Astrocyte (in vitro differentiated cells and primary cell): ENCODE measurements at places on chromosomes 6 and 20.

- H3K36me3 ChIP-seq: no peaks in the 10 kb centered on the region
- H3K4me3 ChIP-seq: no peak overlapping the region
- no peaks in the 10 kb centered on the region for H3K4me1 ChIP-seq
Measured at GRCh38 chr6:49918787-49919186, 45.2 kb downstream of the DEFB114 start.

DNA sequence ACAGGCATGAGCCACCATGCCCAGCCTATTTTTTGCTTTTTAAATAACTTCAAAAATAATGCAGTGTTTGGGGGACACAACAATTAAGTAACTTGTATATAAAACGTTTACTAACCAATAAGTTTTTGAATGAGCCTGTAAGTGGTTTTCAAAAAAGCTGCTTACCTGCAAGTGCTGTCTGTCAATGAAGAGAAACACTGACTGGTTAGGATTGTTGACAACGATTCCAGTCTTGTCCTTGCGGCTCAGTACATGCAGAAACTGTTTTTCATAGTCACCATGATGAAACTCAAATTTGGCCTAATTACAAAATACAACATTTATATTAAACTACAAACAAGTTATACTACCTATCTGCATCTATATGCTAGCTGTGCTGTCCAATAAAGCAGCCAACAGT is 10.3 kb downstream of the C6orf62 start:
- H3K4me1 ChIP-seq: no peaks in the 10 kb centered on the region
- peaks cover 90% of the 10 kb centered on the region for H3K36me3 ChIP-seq
- H3K27ac ChIP-seq: no peak overlapping the region
- H3K27me3 ChIP-seq: no peaks in the 10 kb centered on the region
- no peak for DNase-seq

DNA sequence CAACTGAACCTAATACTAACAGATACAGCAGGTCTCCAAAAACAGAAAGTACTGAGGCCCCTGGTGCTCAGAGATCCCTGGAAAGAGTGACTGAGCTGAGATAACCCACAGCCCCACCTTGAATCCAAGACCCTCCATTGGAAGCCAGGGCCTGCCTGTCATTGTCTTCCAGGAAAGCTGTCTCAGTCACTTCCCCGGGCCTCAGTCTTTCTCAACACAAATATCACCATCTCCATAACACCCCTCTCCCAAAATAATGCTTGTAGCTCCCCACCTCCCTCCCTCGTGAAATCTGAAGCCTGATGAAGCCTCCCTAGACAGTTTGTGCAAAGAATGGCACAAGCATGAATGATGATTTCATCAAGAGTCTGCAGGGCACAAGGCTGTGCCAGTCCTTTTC is 138.2 kb upstream of the LRFN2 start:
- no peaks in the 10 kb centered on the region for H3K27me3 ChIP-seq
- no peaks in the 10 kb centered on the region for H3K4me1 ChIP-seq
- H3K36me3 ChIP-seq: no peaks in the 10 kb centered on the region

DNA sequence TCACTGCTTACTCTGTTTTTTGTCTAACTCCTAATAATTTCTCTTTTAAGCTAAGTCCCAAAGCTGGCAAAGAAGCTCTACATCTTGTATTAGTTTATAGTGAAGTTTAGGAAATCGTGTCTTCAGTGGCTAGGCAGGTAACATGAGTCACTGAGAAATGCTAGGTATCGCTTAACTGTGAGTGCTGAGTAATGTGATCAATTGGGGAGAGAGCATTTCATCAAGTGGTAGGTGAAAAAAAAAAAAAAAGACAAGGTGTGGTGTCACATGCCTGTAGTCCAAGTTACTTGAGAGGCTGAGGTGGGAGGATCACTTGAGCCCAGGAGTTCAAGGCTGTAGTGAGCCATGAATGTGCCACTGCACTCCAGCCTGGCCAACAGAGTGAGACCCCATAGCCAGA is 125.3 kb downstream of the FAM83B start:
- H3K36me3 ChIP-seq: no peaks in the 10 kb centered on the region
- H3K4me3 ChIP-seq: no peak overlapping the region
- H3K27me3 ChIP-seq: no peaks in the 10 kb centered on the region
- no peak overlapping the region for H3K27ac ChIP-seq
- no peak for DNase-seq
